Small intestine (tissue), 16 donors: ENCODE measurements at places on chromosomes 5 and 9. TPM values are rescaled to one million over a fixed set of nuclear protein-coding genes. Genes with fewer than 3 reads are reported as not detected.

GRCh38 chr9:24257726-24258125 lies 288.0 kb downstream of the IZUMO3 start:
- no peak for DNase-seq

DNA sequence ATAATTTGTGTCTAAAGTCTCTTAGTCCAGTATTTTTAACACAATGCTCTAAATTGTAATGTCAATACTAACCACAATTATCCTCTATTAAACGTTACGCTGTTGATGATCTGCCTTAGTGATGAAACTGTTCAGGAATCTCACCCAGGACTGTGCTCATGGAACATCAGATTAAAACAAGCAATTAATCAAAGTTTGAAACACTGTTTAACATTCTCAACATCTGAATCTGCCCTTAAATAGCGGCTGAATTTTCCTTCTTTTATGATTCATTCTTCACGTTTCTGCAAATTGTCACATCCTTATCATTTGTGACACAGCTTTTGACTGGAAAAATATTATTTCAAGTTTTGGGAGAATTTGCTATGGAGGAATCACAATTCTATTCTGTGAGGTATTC lies 113.8 kb downstream of the MARCHF11 start:
- DNase-seq = no peak

The SLC45A2 gene
- polyA plus RNA-seq = not detected

The SMIM27 gene
- polyA plus RNA-seq = 12.9 TPM
